ENCODE measurements at places on chromosomes 12 and 14. TPM values are rescaled to one million over a fixed set of nuclear protein-coding genes. Genes with fewer than 3 reads are reported as not detected.

DNA sequence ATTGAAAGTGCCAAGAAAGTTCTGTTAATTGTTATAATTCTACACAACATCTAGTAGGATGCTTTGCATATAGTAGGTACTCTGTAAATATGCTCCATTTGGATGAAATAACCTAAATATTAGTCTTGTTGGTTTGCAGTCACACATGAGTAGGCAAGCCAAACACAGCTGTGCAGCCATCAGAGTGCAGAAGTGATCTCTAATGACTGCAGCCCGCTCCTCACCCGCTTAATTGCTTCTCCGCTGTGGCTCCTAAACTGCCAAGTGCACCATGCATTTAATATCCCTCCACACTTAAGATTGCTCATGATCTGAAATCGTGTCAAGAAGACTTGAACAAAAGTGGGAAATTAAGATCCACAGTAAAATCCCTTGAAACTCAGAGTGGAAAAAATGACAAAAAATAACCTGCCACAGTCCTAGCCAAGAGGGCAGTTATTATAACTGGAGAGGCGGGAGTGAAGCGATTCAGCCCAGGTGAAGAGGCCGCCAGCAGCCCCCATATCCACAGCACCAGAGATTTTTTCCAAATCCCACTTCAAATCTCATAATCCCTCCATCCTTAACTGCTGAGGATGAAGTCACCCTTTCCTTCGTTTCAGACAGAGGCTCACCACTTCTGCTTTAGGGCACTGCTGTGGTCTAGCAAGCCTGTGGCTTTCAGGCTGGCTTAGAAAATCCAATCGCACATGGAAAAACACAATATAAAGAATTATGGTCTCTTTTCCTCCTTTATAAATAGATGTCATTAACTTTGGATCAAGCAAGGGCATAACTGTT is 69.5 kb downstream of the TMEM30B start:
- no peak for DNase-seq
- H3K36me3 ChIP-seq = no peaks in the 10 kb centered on the region
- H3K27ac ChIP-seq = no peak overlapping the region
- no peak overlapping the region for H3K4me3 ChIP-seq
- H3K4me1 ChIP-seq = no peaks in the 10 kb centered on the region
- no peaks in the 10 kb centered on the region for H3K27me3 ChIP-seq

GRCh38 chr12:121089031-121089812 is 43.5 kb upstream of the P2RX7 start:
- H3K4me1 ChIP-seq = no peaks in the 10 kb centered on the region
- no peak for DNase-seq
- no peak overlapping the region for H3K4me3 ChIP-seq
- H3K36me3 ChIP-seq = no peaks in the 10 kb centered on the region
- H3K27me3 ChIP-seq = peaks cover 3% of the 10 kb centered on the region

DNA sequence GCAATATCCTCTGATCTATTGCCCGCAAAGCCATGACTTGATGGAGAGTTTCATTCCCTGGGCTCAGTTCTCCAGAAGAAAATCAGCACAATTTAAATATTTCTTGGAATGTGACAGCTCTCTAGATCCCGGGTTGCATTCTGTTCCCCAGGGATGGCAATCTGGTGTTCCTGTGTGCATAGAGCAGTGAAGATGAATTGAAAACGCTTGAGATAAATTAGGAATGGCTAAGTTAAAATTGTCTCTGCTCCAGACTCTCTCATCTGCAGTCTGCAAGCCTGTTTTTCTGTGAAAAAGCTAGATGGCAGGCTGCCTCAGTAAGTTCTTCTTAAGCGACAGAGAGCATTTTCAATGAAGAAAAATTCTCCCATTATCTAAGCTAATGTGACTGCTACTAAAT is 582.5 kb upstream of the MGAT4C start:
- no peak overlapping the region for H3K27ac ChIP-seq
- no peaks in the 10 kb centered on the region for H3K27me3 ChIP-seq
- no peak for DNase-seq
- no peak overlapping the region for H3K4me3 ChIP-seq
- H3K4me1 ChIP-seq = no peaks in the 10 kb centered on the region

The BDKRB2 gene
- polyA plus RNA-seq = 13.2 TPM

The SNX6 gene
- 137 TPM for polyA plus RNA-seq

The LYZ gene
- polyA plus RNA-seq = not detected

DNA sequence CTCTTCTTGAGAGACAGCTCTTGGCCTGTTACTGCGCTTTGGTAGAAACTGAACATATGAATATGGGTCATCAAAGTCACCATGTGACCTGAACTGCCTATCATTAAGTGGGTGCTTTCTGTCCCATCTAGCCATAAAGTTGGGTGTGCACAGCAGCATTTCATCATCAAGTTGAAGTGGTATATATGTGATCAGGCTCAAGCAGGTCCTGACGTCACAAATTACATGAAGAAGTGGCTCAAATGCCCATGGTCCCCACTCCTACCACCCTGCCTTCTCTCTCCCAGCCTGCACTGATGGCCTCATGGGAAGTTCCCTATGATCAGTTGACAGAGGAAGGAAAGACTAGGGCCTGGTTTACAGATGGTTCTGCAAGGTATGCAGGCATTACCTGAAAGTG is 308.8 kb upstream of the MGAT4C start:
- H3K27ac ChIP-seq = no peak overlapping the region
- H3K4me3 ChIP-seq = no peak overlapping the region
- no peaks in the 10 kb centered on the region for H3K36me3 ChIP-seq

The KCNJ8 gene
- not detected for polyA plus RNA-seq

- H3K27me3 ChIP-seq = no peaks in the 10 kb centered on the region
- H3K4me1 ChIP-seq = no peaks in the 10 kb centered on the region
- no peak overlapping the region for H3K4me3 ChIP-seq
Observed at GRCh38 chr14:59020382-59020781, 168.1 kb upstream of the DAAM1 start.

DNA sequence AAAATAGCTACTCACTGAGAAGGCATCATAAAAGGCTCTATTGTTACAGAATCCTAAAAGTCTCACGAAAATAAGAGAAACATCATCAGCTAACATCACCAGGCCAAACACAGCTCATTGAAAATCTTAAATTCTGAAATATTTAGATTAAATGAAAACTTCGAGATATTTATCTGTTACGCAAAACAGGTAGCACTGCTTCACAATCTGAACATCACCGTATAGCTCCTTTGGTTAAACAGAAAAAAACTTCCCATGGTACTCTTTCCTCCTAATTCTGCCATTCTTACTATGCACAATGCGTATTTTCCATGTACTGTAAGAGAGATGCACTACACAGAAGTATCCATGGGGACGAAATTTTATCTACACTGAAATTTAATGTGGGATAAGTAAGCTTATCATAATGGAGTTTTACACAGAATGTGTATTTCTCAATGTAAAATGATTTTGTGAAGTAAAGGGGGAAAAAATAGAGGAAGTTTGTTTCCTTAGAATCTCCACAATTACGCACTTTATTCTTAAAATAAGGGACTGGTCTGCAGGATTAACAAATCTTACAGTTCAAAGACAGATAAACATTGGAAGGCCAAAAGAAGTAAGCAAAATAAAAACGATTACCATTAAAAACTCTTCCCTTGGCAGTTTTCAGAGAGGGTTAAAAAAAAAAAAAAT is 1.9 kb downstream of the SGPP1 start:
- DNase-seq = no peak
- H3K36me3 ChIP-seq = no peaks in the 10 kb centered on the region
- peaks cover 5% of the 10 kb centered on the region for H3K4me1 ChIP-seq
- H3K27ac ChIP-seq = peak overlapping the region; percentile 72
- peak overlapping the region; percentile 86 for H3K4me3 ChIP-seq

Measured in keratinocyte (primary cell).